ENCODE measurements at places on chromosomes 4 and X.

DNA sequence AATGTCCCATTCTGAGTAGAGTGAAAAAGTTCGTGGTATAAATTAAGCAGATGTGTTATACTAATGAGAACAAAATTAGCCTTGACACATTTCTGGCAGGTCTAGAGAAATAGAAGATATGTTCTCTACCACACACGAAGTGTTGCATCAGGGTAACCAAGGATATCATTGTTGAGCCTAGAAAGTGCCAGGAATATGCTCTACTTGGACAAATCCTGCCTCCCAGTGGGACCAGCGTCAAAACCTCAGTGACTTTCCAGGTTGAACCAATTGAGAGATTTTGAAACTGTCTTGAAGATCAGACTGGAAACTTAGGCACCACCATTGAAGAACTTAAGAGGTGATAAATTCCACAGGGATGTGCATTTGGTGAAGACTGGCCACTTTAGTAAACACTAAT lies 115.9 kb downstream of the HPGD start:
- DNase-seq = no peak

DNA sequence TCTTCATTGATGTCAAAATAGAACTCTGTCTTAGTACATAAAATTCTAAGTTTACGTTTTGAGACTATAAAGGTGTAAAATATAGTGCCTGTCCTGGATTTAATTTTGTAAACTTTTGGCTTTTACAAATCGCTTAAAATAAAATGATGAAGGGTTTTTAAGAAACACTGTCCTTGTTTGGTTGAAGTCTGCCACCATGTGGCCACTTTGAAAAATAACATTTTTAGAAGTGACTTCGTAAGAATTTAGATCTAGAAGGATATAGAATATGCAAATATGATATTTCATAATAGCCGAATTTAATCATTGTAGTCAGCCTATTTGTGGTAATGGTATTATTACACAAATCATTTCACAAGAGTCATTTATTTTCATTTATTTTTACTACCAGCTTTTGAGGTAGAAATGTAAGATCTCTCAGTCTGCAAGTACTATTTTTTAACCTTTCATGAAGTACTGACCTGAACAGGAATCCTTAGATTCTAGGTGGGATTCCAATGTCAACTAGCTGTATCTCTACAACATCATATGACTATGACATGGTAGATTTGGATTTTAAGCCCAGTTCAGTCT lies 31.0 kb upstream of the FAT4 start:
- peak; percentile 46 for DNase-seq

GRCh38 chr4:112253382-112254000 lies 21.9 kb downstream of the AP1AR start:
- no peak for DNase-seq

DNA sequence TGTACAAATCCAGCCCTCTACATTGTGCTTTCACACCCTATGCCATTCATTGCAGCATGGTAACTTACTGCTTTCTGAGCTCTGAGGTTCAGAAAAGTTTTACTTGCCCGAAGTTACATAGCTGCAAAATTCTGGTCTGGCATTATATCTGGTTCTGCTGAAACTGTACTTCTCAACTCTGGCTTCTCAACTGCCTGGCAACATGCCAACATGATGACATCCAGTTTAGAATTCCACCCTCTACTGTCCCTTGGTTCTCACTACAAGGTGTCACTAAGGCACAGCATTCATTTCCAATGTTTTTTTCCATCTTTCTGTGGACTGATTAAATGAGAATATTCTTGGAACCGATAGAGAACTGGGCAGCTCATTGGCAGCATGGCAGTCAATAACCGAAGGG lies 242.9 kb upstream of the PRPS2 start:
- no peak for DNase-seq

- DNase-seq = peak; percentile 46
Measured at GRCh38 chrX:150365051-150365989, 2.2 kb downstream of the MAMLD1 start.

- DNase-seq = no peak
Measured at GRCh38 chr4:169295822-169296221, 25.1 kb upstream of the SH3RF1 start.

DNA sequence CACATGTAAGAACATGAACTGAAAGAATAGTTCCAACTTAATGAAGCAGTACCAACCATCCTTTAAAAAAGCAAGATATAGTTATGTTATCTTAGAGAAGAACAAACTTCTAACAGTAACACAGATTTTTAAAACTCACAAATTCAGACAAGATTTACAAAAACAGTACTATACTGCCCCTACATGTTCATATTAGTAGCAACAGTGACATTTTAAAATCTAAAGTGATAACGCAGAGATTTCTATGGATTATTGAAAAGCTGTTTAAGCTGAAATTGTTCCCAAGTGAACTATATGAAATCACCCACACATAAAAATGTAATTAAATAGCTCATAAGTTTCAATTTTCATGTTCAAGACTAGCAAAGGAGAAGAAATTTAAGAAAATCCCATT lies 166.0 kb downstream of the FBXW7 start:
- DNase-seq = no peak

DNA sequence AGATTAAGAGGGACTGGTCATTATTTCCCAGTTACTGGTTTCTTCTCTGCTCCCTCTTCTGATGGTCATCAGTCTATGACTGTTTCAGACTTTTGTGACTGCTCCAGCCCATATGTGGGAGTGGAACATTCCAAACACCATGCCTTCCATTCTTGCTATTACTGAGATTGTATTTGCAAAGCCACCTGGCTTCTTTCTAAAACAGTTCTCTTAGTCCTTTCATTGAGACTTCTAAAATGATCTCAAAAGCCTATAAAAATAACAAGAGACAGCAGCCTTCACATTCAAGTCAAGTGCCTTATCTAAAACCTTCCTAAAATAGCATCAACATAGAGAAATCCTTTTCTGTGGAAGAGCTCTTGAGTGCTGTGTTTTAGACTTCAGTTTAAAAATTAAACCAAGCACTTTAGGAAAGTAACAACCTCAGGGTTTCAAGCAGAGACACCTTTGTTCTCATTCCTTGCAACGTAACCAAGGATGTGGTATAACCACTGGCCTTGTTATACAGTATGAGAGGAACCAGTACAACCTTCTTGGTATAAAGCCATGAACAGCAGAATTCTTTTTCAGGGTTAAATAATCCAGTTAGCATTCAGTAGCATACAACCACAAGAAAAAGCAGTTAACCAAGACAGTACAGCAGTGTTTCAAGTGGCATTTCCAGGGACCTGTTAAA lies 97.1 kb downstream of the NFKB1 start:
- DNase-seq = peak; percentile 38

GRCh38 chr4:168598191-168598590 lies 101.3 kb downstream of the PALLD start:
- peak; percentile 86 for DNase-seq

GRCh38 chrX:123436512-123437136 lies 252.5 kb downstream of the GRIA3 start:
- no peak for DNase-seq

DNA sequence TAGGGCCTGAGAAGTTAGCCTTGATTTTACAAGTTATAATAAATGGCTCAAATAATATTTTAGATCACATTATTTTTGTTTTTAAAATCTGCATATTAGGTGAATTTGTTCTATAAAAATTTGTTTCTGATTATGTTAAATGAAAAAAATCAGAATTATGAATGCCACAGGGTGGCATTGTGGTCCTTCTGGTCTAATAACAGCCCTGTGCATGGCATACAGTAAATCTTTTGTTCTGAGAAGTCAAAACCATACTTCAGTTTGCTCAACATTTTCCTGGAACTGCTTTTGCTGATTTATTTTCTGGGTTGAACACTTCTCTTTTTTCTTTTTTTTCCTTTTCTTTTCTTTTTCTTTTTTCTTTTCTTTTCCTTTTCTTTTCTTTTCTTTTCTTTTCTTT lies 101.0 kb upstream of the UBQLN2 start:
- no peak for DNase-seq

- no peak for DNase-seq
Measured at GRCh38 chr4:11546391-11547175, 117.9 kb upstream of the HS3ST1 start.

DNA sequence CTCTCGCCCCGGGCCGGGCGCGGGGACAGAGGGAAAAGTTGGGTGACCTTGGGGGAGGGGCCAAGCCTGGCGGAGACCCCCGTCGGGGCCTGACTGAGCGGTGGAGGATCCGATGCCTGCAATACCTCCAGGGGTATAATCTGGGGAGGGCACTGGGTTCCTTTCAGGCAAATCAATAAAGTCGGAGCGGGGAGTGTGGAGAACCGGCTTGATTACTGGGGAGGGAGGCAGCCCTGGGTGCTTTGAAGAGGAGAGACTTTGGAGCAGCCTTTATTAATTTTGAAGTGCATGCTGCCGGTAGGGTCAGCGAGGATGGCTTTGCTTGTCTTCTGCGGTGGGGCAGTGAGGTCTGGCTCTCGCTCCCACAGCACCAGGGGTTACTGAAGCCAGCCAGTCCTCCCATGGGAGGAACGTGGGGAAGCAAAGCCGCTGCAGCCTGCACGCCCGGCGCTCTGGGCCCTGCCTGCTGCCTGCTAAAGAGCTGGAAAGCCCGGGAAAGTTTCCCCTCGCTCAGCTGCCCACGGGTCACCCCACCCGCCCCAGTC lies 403 bp upstream of the LGI2 start:
- DNase-seq = peak; percentile 6

DNA sequence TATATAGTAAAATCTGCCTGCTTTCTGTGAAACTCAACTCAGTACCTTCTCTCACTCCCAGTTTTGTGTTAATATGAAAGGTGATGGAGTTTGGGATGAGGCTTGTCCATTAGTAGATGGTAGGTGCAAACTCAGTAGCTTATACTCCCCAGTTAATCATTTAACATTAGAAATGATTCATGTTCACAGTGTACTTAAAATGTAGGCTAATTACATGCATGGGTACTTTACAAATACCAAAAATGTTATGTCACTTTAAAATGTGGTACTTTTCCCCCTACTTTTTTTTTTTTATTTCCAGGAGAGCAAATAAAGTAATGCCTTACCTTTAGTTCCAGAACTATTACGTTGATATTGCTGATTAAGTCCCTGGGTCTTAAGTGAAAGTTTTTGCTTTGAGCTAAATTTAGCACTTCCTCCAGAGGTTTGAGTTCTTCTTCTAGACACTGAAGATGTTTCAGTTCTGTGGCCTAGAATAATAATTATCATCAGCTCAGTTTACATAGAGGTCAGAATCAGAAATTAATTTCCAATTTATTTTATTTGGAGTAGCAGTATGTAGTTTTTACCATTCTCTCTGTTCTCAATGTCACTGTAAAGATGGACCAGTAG lies 3.0 kb downstream of the IL2 start:
- no peak for DNase-seq

- DNase-seq = no peak
Measured at GRCh38 chr4:8539661-8540060, 40.5 kb upstream of the GPR78 start.

- peak; percentile 56 for DNase-seq
Measured at GRCh38 chr4:158169931-158170690, 2.7 kb downstream of the GASK1B start.

GRCh38 chr4:138650929-138651448 lies 364.6 kb upstream of the NOCT start:
- peak; percentile 92 for DNase-seq

GRCh38 chr4:68591204-68591603 lies 15.1 kb upstream of the UGT2B17 start:
- DNase-seq = no peak

GRCh38 chrX:22159071-22159470 lies 113.6 kb upstream of the CBLL2 start:
- peak; percentile 68 for DNase-seq

DNA sequence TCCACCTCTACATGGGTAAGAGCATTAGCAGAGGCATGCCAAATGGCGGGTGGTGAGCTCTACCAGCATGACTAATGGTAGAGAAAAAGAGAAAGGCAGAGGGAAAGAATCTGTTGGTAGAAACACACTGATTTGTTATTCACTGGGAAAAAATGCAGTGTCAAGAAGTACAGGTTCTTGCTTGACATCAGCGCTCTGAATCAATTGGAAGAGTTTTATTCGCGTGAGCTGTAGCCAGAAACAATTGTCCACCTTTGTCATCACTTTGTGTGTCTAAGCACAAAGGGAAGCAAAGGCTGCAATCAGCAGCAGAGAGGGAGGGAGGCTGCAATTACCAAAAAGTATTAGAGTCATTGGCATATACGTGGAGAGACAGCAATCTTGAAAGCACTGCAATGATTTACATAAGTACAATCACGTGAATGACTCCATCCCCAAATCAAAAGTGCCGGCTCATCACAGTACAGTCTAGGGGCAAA lies 67.7 kb upstream of the HS3ST1 start:
- DNase-seq = no peak

DNA sequence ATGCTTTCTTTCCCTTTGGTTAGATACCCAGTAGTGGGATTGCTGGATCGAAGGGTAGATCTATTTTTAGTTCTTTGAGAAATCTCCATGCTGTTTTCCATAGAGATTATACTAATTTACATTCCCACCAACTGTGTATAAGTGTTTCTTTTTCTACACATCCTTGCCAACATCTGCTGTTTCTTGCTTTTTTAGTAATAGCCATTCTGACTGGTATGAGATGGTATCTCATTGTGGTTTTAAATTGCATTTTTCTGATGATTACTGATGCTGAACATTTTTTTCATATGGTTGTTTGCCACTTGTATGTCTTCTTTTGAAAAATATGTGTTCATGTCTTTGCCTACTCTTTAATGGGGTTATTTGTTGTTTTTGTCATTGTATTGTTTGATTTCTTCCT lies 6.6 kb upstream of the AGA start:
- peak; percentile 86 for DNase-seq

DNA sequence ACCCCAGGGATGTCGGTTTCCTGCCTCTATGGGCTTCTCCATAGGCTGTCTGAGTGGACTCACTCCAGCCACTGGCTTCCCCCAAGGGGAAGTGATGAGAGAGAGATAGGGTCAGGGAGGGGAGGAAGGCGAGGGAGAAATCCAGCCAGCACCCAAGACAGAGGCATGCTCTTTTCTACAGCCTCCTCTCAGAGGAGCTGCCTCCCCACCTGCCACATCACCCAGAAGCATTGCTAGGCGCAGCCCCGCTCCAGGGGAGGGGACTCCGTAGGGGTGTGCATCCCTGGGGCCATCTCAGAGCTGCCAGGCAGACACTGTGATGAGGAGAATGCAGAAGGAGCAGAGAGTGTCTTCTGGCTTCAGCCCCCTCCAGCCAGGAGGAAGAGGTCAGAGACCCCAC lies 109.5 kb upstream of the NKX1-1 start:
- DNase-seq = no peak

DNA sequence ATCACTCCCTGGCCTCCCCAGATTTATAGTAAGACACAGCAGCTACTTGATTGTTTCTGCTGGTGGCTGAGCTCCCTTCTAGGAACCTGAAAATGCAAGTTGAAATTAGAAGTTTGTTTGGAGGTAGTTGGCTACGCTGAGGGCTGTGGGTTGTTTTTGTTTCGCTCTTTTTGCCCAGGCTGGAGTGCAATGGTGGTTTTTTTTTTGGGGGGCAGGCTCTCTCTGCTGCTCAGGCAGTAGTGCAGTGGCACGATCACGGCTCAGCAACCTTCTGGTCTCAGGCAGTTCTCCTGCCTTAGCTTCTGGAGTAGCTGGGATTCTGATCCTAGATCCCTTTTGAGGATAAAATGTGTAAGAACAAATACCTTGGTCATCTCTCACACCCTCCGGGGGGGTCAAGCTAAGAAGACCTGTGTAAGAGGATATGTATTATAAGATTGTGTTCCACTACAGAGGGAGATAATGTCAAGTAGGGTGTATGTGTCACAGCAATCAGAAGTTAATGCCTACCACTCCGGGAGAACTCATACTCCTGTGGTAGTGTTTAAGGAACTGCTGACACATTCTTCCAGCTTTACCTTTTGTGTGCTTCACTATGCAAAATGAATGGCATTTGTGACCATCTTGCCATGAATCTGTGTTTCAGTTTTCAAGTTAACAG lies 9.7 kb downstream of the JADE1 start:
- DNase-seq = no peak

Data from AG10803 (cell line).